ENCODE measurements at places on chromosomes 13 and 19. TPM values are rescaled to one million over a fixed set of nuclear protein-coding genes. Genes with fewer than 3 reads are reported as not detected.

DNA sequence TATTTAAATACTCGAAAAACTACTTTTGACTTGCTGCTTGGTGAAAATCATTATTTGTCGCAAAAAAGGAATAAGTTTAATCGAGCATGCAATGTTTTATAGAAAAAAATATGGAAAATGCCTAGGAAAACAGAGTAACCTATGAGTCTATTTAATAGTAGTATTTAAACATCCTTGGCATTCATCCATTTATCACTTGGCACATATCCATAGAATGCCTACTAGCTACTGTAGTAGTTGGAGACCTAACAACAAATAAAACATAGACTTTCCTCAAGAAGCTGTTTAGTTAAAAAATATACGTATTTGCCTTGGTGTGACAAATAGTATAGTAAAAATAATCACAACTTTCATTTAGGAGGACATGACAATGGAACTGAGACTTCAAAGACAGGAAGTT lies 302.1 kb downstream of the DIAPH3 start:
- no peak for DNase-seq

GRCh38 chr19:3494559-3494958 lies 5.9 kb downstream of the DOHH start:
- DNase-seq: no peak

DNA sequence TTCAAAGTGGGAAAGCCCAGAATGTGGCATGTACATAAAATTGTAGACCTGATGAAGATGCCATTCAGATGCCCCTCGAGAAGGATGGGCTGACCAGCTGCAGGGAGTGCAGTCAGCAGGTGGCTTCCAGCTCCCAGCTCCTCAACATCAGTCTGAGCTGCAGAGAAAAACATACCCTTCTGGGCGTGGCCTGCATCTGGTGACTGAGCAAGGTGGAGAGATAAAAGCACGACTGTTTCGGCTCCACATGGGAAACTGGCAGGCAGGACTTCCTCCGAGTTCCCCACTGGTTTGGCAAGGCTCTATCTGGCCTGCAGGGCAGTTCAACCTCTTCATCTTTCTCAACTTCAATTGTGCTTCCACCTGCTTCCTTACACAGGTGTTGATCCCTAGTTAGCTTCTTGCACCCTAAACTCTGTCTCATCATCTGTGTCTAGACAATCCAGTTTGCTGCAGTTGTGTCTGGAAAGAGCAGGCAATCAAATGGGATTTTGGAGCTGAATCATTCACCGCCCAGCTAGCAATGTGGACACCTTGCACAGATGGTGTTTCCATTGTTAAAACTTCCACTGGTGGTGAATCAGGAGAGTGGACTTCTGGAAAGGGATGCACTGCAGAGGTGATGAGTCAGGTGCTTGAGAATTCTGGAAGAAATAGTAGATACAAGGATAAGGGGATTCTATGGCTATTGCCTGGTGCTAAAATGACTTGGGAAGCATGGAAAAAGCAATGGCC lies 56.8 kb downstream of the POLR1D start:
- no peak for DNase-seq

DNA sequence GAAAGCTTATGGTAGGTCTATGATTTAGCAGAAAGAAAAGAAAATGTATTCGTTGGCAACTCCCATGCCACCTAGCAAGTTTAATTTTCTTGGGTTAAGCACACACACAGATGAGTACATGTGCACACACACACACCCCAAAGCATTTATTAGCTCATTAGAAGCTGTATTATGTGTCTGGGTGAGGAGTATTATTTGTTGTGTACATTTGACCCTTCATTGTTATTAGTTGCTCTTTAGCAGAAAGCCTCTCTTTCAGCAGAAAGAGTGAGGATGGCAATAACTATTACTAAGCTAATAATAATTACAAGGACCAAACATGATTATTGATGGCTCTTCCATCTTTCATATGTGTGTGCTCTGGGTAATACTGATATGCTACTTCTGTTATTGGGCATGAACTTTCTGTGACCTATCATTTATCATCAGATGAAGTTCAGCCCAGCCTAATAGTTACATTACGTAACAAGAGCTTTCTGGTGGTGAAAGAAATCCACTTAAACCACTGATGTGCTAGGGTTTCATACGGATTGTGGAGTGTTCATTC lies 177.4 kb upstream of the OBI1 start:
- DNase-seq: no peak

DNA sequence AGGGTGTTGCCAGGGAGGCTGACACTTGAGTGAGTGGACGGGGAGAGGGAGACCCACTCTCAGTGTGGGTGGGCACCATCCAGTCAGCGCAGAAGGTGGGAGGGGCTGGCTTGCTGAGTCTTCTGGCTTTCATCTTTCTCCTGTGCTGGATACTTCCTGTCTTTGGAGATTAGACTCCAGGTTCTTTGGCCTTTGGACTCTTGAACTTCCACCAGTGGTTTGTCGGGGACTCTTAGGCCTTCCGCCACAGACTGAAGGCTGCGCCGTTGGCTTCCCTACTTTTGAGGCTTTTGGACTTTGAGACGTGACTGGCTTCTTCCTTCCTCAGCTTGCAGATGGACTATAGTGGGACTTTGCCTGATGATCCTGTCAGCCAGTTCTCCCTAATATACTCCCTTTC lies 4.3 kb upstream of the LENG8 start:
- DNase-seq: no peak

DNA sequence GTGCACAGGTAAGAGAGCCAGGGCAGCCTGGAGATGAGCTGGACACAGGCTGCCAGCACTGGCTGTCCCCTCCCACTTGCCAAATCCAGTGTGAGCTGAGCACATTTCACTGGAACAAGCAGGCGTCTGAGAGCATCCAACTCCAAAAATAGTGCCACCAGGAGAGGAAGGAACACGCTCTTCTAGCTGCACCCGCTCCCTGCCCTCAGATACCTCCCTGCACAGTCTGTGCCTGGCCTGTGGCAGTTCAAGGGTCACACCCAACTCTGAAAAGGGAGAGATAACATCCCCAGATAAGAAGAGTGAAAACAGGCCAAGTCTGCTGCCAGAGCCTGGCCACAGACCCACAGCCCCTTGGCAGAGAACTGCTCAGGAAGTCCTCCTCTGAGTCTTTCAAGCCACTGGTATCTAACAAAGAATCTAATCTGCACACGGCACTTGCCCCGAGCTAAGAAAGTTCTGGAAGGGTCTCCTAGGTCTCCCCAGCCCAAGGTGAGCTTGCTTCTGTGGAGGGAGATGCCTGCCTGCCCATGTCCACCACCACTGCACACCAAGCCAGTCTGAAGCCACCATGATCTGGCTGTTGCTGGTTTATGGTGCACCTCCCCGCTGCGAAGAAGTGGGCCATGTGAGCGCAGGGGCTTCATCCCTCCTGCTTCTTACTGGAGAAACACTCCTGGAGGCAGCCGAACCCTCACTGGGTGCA lies 14.7 kb downstream of the ELL start:
- peak; percentile 72 for DNase-seq

DNA sequence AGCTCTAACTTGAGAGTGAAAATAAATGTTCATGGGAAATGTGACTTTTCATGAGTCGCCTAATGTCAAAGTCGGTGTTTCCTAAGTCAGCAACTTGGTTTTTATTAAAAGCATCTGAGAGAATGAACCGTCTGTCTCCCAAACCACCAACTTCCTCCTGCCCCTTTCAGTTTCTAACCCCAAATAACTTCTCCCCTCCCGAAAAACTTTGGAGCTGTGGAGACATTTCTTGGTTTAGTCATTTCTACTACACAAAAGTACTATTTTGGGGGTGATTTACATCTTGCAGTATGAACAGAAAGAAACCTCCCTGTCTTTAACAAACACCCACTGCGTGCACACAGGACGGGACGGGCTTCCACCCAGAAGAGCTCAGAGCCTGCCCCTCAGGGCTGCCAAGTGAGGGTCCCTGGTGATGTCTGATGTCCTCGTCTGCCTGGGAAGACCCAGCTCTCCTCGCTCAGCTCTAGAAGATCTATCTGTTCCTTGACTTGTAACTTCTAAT lies 65.0 kb downstream of the RASA3 start:
- DNase-seq: no peak

GRCh38 chr19:5719274-5719960 lies 529 bp downstream of the LONP1 start:
- peak; percentile 64 for DNase-seq

GRCh38 chr13:59885076-59885475 lies 278.7 kb downstream of the DIAPH3 start:
- no peak for DNase-seq

DNA sequence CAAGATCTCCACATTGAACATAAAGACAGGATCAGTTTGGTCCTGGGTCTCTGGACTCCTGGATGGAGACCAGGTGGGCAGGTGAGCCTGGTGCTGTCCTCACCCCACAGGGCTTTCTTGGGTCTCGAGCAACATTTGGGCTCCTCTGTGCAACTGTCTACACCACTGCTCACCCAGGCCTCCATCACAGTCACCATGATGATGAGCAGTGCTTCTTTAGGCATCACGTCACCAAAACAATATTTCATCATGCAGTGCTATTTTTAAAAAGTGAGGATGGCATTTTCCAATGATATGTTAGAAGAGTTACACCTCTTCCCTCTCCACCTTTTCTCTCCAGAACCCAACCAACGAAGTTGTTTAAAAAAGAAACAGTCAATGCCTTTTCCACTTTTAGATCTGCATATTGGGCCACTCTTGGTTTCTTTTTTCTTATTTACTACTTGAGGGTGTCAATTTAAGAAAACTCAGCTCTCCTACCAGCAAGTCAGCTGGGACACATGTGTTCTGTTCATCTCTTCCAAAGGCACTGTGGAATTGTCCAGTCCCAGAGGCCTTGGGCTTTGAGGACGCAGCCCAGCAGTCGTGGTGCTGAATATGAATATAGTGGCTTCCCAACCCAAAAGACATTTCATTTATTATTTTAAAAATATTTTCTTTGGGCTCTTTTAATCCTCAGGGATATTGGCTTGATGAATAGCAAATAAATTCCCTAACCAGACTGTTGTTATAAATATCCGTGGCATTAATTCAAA lies 405.7 kb downstream of the KCNRG start:
- DNase-seq: no peak

DNA sequence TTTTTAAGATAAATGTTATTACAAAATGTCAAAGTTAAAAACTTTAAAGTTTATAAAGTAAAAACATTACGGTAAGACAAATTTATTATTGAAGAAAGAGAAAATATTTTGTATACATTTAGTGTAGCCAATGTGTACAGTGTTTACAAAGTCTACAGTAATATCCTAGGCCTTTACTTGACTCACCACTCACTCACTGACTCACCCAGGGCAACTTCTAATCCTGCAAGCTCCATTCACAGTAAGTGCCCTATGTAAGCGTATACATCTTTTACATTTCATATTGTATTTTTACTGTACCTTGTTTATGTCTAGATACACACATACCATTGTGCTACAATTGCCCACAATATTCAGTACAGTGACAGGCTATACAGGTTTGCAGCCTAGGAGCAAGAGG lies 448.2 kb downstream of the KCTD12 start:
- no peak for DNase-seq

DNA sequence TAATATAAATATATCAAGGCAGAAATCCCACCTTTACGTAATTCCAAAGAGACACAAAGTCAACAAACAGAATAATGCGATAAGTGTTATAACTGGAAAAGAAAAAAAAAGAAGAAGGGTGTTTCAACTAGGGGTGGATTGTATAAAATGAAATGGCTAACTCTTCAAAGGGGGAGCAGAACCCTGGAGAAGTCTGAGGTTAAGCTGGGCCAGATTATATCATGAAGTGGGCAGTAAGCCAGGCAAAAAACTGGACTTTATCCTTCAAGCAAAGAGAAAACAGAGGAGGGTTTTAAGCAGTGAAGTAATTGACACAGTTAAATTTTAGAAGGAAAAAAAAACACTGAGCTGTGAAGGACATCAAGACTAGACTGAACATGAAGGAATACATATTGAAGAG lies 41.9 kb downstream of the TBC1D4 start:
- DNase-seq: no peak

- DNase-seq: no peak
Observed at GRCh38 chr13:108470921-108471320, 158.5 kb upstream of the MYO16 start.

DNA sequence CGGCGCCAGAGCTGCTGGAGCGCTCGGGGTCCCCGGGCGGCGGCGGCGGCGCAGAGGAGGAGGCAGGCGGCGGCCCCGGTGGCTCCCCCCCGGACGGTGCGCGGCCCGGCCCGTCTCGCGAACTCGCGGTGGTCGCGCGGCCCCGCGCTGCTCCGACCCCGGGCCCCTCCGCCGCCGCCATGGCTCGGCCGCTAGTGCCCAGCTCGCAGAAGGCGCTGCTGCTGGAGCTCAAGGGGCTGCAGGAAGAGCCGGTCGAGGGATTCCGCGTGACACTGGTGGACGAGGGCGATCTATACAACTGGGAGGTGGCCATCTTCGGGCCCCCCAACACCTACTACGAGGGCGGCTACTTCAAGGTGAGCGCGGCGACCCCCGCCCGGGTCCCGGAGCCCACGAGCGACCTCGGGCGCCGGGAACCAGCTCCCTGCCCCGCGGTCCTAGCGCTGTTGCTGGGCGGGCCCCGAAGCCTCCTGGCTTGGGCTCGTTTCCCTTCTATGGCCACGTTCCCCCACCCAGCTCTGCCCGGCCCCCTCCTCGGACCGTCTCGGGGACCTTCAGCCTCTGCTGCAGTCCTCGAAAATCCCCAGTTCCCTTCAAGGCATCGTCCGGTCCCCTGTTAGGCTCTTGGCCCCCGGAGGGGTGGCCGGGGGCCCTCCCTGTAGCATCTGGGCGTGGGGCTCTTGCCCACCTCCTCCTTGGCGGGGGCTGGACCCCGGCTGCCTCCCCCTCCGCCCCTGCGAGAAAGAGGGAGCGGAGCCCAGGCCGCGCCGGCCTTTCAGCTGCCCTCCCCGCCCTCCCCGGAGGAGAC lies at the start of gene CDC34:
CDC34 (plus strand) TSS at position 8 of the 808 bp plus-strand sequence; CDS start at position 180, 172 bp downstream.
- DNase-seq: no peak

- DNase-seq: no peak
Observed at GRCh38 chr13:75345193-75345592, 136.8 kb downstream of the TBC1D4 start.

DPF1 gene
- total RNA-seq: 0.11 TPM

SMIM7 gene
- total RNA-seq: 30.8 TPM

ZNF878 gene
- 0.32 TPM for total RNA-seq

C1QTNF9B gene
- 3.1 TPM for total RNA-seq

KLF1 gene
- not detected for total RNA-seq

CD79A gene
- 0.19 TPM for total RNA-seq

DCT gene
- 0.32 TPM for total RNA-seq

MTUS2 gene
- total RNA-seq: 106 TPM

ZNF99 gene
- total RNA-seq: 0.08 TPM

CNN1 gene
- 174 TPM for total RNA-seq

F2RL3 gene
- total RNA-seq: 0.27 TPM

Measured in Right ventricle myocardium inferior (tissue), 1 donor.